ENCODE measurements at places on chromosomes 7 and 10.

DNA sequence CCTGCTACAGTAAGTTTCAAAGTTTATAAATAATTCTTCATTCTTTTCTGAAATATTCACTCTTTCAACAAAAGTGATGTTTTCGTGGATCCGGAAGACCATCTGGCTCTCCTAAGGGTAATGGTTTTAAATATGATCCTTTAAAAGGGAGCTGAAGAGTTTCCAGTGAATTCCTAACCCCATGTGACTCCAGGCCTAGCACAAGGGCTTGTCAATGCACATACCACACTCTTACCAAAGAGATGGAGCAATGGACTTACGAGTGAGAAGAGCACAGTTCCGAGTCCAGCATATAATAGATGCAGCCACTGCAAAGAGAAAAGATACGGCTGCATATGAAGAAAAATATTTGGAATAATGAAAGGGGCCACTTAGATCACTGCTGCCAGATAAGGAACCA, 32.1 kb upstream of the GATAD1 start:
- DNase-seq = no peak

GRCh38 chr10:78047314-78047891, 13.7 kb downstream of the RPS24 start:
- peak; percentile 65 for DNase-seq

- DNase-seq = no peak
Observed at GRCh38 chr10:50373821-50374501, 122.6 kb upstream of the ASAH2 start.

DNA sequence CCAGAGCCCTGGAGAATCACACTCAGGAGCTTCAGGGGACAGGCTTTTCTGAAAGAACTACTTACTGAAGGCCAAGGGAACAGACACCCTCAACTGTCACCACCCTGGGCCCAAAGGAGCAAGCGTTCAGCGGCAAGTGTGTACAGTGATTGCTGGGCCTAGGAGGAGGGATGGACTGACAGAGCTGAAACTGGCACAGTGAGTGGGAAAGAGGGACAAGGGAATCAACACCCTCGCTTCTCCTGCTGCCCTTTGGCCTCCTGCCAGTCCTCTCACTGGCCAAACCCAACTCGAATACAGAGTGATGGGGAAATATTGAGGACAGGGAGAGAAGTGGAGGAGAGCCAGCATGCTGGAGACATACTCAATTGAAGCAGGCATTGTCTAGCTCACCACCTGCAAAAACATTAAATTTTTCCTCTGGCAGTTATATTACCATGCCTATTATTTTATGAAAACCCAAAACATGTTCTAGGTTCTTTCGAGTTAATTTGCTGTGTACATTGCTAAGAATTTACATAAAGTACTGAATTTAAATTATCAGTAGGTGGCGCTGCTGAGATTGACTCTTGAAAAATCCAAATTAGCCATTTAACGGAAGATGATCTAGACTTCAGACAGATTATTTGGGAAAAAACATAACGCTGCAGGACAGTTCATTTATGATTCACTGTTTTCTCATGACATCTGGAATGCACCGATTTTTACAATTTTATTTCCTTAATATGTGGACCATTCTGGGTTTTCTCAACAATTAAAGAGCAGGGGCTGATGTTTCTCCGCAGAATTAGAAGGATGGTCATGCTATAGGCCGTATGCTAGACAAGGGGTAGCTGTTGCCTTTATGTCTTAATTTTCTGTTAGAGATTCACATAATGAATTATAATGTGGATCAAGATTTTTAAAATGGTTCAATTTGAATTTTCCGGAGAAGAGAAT, 14.7 kb upstream of the TMEM236 start:
- no peak for DNase-seq

- peak; percentile 77 for DNase-seq
Observed at GRCh38 chr7:29285444-29285793, 90.8 kb downstream of the CHN2 start.

GRCh38 chr10:132418527-132419416, 21.8 kb downstream of the PWWP2B start:
- DNase-seq = no peak
